ENCODE measurements at places on chromosomes 7 and 10.

- DNase-seq = no peak
Observed at GRCh38 chr7:106047818-106048705, 64.0 kb downstream of the SYPL1 start.

- no peak for DNase-seq
Observed at GRCh38 chr10:25130906-25131305, 43.9 kb upstream of the GPR158 start.

DNA sequence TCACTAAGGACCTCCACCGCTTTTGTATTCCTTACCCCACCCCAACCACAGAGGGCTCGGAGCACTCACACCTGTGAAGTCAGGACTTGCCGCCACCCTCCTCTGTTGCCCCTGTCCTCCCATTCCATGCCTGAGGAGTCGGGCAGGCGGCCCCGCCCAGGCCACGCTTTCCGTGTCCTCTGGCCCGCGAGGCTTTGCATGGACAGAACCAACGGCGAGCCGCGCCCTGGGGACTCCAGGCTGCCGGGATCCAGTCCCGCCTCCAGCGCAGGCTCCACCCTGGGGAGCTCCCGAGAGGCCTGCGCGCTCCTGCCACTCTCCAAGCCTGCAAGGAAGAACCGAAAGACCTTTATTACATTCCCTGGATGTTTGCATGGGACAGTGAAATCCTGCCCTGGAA is 366.4 kb upstream of the POM121L12 start:
- DNase-seq = no peak

- DNase-seq = peak; percentile 58
Observed at GRCh38 chr10:43362191-43362839, 9.1 kb upstream of the FXYD4 start.

DNA sequence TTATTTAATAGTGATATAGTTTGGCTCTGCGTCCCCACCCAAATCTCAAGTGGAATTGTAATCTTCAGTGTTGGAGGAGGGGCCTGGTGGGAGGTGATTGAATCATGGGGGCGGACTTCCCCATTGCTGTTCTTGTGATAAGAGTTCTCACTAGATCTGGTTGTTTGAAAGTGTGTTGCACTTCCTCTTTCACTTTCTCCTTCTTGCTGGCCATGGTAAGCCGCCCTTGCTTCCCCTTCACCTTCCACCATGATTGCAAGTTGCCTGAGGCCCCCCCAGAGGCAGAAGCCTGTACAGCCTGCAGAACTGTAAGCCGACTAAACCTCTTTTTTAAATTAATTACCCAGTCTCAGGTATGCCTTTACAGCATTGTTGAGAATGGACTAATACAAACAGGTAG is 101.4 kb downstream of the MTPAP start:
- DNase-seq = no peak

All from brain pericyte (primary cell).